GM23338 (cell line): ENCODE measurements at places on chromosomes 2 and 18. TPM values are rescaled to one million over a fixed set of nuclear protein-coding genes. Genes with fewer than 3 reads are reported as not detected.

Gene NCKAP5
- total RNA-seq, result 0.31 and 0.73 TPM in 2 replicates

Gene BOD1L2
- not detected in 2 replicates for total RNA-seq

Gene DTYMK
- 38.9 and 55.4 TPM in 2 replicates for total RNA-seq

Gene SH3RF3
- 0.63 and 1.2 TPM in 2 replicates for total RNA-seq

Gene CGREF1
- 2.3 and 4.1 TPM in 2 replicates for total RNA-seq

Gene CTLA4
- not detected in 2 replicates for total RNA-seq

Gene SPEG
- total RNA-seq, result 32.4 and 32.6 TPM in 2 replicates

Gene HDAC4
- total RNA-seq, result 41.8 and 46.2 TPM in 2 replicates

DNA sequence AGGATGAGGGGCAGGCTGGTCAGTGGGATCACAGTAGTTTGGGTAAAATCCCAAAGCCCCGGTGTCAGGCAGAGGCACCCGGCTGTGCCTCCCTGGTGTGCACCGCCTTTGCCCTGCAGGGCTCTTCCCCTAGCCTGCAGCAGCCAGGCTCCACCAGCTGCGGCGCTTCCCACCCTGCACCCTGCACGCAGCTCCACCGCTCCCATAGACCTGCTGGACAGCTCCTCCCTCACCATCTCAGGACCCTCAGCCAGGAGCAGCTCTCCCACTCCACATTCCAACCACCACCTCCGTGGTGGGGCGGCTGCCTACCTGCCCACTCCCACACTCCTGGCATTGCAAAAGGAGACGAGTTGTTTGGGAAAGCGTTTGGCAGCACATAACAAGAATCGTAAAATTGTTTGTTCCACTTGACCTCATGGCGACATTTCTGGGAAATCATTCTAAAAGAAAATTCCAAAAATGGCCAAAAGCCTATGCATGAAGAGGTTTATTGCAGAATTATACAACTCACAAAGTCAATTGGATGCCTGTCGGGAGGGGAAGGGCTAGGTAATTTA, 287.4 kb upstream of the HDAC4 start:
- no peaks in the 10 kb centered on the region for H3K4me1 ChIP-seq
- H3K27me3 ChIP-seq, result no peaks in the 10 kb centered on the region
- no peaks in the 10 kb centered on the region for H3K36me3 ChIP-seq
- peak; percentile 46 for DNase-seq

GRCh38 chr2:157596992-157597681, 31.5 kb downstream of the ACVR1C start:
- no peak overlapping the region for H3K27ac ChIP-seq
- no peaks in the 10 kb centered on the region for H3K36me3 ChIP-seq
- H3K27me3 ChIP-seq, result no peaks in the 10 kb centered on the region; the same call in 1 of the 2 replicates
- DNase-seq, result peak; percentile 90
- peaks cover 4% of the 10 kb centered on the region; the same call in 1 of the 2 replicates for H3K4me1 ChIP-seq
- peak overlapping the region; percentile 52 for H3K4me3 ChIP-seq

- no peaks in the 10 kb centered on the region for H3K4me1 ChIP-seq
- no peak overlapping the region for H3K27ac ChIP-seq
- no peak for DNase-seq
These were observed 32.6 kb upstream of the LPIN1 start for GRCh38 chr2:11713815-11714214.

DNA sequence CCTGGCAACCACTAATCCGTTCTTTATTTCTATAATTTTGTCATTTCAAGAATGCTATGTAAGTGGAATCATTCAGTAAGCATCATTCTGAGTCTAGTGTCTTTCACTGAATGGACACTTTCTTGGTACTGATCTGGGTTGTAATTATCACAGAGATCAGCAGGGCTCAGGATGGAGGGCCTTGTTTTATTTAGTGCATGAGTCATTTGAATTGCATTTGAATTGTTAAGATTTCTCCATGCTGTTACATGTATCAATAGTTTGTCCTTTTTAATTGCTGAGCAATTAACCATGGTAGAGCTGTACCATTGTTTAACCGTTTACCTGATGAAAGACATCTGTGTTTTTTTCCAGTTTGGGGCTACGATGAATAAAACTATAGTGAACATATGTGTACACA, 256.4 kb downstream of the THSD7B start:
- H3K27me3 ChIP-seq, result no peaks in the 10 kb centered on the region
- peaks cover 10% of the 10 kb centered on the region for H3K4me1 ChIP-seq
- H3K27ac ChIP-seq, result no peak overlapping the region
- H3K4me3 ChIP-seq, result no peak overlapping the region
- no peak for DNase-seq

GRCh38 chr2:181805228-181806038, 86.1 kb upstream of the ITPRID2 start:
- no peak for DNase-seq
- H3K27ac ChIP-seq, result no peak overlapping the region
- H3K4me3 ChIP-seq, result no peak overlapping the region
- no peaks in the 10 kb centered on the region for H3K27me3 ChIP-seq
- H3K36me3 ChIP-seq, result no peaks in the 10 kb centered on the region
- peaks cover 7% of the 10 kb centered on the region; the same call in 1 of the 2 replicates for H3K4me1 ChIP-seq

DNA sequence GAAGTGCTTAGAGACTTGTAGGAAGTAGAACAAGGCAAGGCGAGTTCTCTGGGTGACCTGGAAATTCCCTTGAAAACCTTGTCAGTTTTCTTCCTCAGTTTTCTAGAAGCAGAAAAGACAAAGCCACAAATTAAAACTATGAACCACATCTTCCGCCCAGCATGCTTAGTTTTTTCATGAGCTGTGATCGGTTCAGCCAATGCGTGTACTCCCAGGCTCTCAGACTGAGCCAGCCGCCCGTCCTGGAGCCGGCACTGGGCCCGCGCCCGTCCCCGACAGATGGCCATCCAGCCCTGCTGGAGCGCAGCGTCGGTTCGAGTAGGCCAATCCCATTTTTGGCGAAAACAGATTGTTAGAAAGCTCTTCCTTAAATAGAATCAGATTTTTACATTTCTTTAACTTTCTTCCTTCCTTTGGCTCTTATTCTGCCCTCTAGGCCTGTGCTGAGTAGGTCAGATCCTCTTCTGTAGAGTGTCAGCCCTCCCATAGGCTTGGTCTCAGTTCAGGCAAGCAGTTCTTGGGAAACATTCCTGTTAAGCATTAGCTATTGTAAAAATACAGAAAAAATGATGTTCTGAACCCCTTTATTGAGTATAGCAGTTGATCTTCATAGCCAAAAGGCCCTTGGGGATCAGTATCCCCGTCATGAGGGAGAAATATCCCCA, 112.5 kb downstream of the NCK2 start:
- no peaks in the 10 kb centered on the region for H3K27me3 ChIP-seq
- peak; percentile 35 for DNase-seq
- H3K36me3 ChIP-seq, result no peaks in the 10 kb centered on the region; the same call in 1 of the 2 replicates
- no peak overlapping the region for H3K4me3 ChIP-seq
- H3K4me1 ChIP-seq, result peaks cover 23% of the 10 kb centered on the region

DNA sequence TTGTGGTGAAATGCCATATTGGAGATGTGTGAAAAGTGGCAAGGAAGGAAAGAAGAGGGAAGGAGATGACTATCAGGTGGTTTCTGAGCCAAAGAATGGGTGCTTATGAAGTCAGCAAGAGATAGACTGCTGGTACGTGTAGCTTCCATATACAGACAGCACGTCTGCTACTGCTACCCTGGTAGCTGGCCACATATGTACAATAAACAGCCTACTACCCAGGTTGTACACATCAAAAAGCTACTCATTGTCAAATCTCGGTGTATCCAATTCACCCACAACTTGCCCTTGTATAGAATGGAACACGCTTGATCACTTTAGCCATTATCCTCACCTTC, 761.8 kb downstream of the LRRTM4 start:
- H3K4me3 ChIP-seq, result no peak overlapping the region
- no peak for DNase-seq
- no peaks in the 10 kb centered on the region for H3K36me3 ChIP-seq
- H3K4me1 ChIP-seq, result peaks cover 19% of the 10 kb centered on the region
- no peaks in the 10 kb centered on the region for H3K27me3 ChIP-seq

DNA sequence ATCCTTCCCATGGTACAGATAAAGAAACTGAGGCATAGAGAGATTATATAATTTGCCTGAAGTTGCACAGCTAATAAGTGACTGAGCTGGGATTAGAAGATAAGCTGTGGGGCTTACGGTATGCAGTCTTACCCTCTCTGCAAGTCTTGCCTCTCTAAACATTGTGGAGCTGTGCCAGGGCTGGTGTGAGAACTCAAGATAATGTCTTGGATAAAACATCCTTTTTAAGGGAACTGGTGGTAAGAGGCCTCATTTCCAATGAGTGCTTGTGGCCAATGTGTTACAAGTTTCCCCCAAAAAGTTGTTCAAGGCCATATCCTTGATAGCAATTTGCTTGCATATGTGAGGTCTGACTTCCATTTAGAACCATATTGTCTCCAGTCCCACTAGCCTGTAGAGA, 84.3 kb upstream of the ETAA1 start:
- no peaks in the 10 kb centered on the region for H3K36me3 ChIP-seq
- no peak for DNase-seq
- no peaks in the 10 kb centered on the region for H3K27me3 ChIP-seq
- no peak overlapping the region for H3K27ac ChIP-seq
- H3K4me3 ChIP-seq, result no peak overlapping the region
- peaks cover 2% of the 10 kb centered on the region; the same call in 1 of the 2 replicates for H3K4me1 ChIP-seq

DNA sequence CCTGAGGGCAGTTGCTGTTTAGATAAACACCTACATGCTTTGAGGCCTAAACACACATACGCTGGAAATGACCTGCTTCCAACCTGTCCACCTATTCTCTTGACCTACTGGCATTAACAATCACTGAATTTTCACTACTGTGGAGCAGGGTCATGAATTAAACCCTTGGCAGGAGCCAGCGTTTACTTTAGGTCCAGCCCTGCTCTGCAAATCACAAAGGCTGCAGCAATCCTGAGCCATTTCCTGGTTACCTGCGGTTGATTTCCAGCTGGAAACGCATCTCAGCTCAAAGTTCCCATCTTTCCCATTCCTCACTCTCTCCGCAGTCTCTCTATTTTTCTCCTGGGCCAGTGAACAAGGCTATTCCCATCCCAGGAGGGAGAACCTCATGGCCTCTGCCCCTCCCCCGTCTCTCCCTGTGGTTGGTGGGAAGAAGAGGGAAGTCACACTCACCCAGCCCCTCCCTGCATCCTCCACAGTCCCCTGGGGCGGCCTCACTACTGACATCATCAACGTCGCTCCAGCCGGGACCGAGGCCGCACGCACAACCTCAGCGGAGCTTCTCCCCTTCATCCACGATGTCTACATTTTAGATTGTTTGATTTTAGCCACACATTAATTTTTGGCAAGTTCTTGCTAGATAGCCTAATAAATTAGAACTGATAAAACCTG, 84.5 kb upstream of the SNTG2 start:
- no peak overlapping the region for H3K4me3 ChIP-seq
- peaks cover 2% of the 10 kb centered on the region; the same call in 1 of the 2 replicates for H3K27me3 ChIP-seq
- peak; percentile 58 for DNase-seq
- no peak overlapping the region for H3K27ac ChIP-seq
- H3K36me3 ChIP-seq, result no peaks in the 10 kb centered on the region

- no peak for DNase-seq
- H3K36me3 ChIP-seq, result no peaks in the 10 kb centered on the region
- no peak overlapping the region for H3K27ac ChIP-seq
- no peaks in the 10 kb centered on the region; the same call in 1 of the 2 replicates for H3K4me1 ChIP-seq
- H3K27me3 ChIP-seq, result no peaks in the 10 kb centered on the region
- no peak overlapping the region for H3K4me3 ChIP-seq
These were observed 45.2 kb downstream of the GAREM1 start for GRCh38 chr18:32425466-32425865.

- DNase-seq, result no peak
- H3K27ac ChIP-seq, result no peak overlapping the region
- no peak overlapping the region for H3K4me3 ChIP-seq
- peaks cover 11% of the 10 kb centered on the region for H3K4me1 ChIP-seq
These were observed 125.6 kb upstream of the CAPN13 start for GRCh38 chr2:30932870-30933269.

- H3K4me1 ChIP-seq, result no peaks in the 10 kb centered on the region
- peaks cover 6% of the 10 kb centered on the region; the same call in 1 of the 2 replicates for H3K36me3 ChIP-seq
- H3K27me3 ChIP-seq, result no peaks in the 10 kb centered on the region
- no peak overlapping the region for H3K4me3 ChIP-seq
- H3K27ac ChIP-seq, result no peak overlapping the region
These were observed 29.9 kb downstream of the GLS start for GRCh38 chr2:190910341-190911136.

GRCh38 chr2:1940679-1941078, 196.4 kb upstream of the PXDN start:
- H3K4me3 ChIP-seq, result no peak overlapping the region
- no peaks in the 10 kb centered on the region for H3K36me3 ChIP-seq
- peaks cover 11% of the 10 kb centered on the region for H3K4me1 ChIP-seq
- no peak overlapping the region for H3K27ac ChIP-seq
- no peaks in the 10 kb centered on the region for H3K27me3 ChIP-seq

GRCh38 chr2:147297820-147298219, 547.0 kb upstream of the ACVR2A start:
- H3K27ac ChIP-seq, result no peak overlapping the region
- H3K36me3 ChIP-seq, result no peaks in the 10 kb centered on the region
- no peak for DNase-seq
- H3K27me3 ChIP-seq, result no peaks in the 10 kb centered on the region
- no peaks in the 10 kb centered on the region for H3K4me1 ChIP-seq

- H3K27me3 ChIP-seq, result no peaks in the 10 kb centered on the region
- peaks cover 4% of the 10 kb centered on the region; the same call in 1 of the 2 replicates for H3K4me1 ChIP-seq
- H3K27ac ChIP-seq, result no peak overlapping the region
- no peak overlapping the region for H3K4me3 ChIP-seq
- H3K36me3 ChIP-seq, result no peaks in the 10 kb centered on the region
These were observed 62.1 kb downstream of the SCN3A start for GRCh38 chr2:165141601-165142354.

DNA sequence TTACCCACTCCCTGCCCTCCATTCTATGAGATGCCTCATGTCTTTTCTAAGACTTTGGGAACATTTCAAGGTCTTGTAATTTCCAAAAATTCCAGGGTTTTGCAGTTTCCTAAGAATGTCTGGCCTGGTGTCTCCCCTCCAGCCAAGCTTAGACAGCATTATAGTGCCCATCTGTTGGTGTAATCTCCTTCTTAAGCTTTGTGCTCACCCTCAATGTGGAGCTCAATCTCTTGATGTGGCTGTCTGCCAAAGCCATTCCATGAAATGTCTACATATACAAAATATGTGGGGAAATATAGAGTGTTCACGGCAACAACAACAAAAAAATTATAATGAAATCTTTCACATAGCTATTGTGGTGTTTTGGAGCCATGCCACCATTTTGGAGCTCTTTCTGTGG, 558.4 kb downstream of the PIK3C3 start:
- DNase-seq, result no peak
- no peaks in the 10 kb centered on the region for H3K36me3 ChIP-seq

DNA sequence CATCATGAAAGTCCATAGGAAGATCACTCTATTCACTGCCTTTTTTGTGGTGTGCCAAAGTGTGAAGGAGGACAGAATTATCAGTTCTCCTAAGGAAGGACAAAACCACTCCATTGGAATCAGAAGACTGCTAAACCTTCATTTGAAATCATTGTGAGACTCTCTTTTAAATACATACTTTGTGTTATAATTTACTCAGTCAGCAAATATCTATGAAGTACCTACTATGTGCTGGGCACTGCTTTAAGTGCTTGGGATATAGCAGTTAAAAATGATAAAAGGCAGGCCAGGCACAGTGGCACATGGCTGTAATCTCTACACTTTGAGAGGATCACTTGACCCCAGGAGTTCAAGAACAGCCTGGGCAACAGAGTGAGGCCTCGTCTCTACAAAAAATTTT, 692.3 kb downstream of the DSC3 start:
- no peaks in the 10 kb centered on the region; the same call in 1 of the 2 replicates for H3K36me3 ChIP-seq
- DNase-seq, result no peak
- H3K4me3 ChIP-seq, result no peak overlapping the region

- no peak overlapping the region for H3K27ac ChIP-seq
- peaks cover 65% of the 10 kb centered on the region for H3K27me3 ChIP-seq
- peak overlapping the region; percentile 83 for H3K4me3 ChIP-seq
- no peaks in the 10 kb centered on the region for H3K36me3 ChIP-seq
- DNase-seq, result peak; percentile 62
These were observed 1.1 kb downstream of the EFHD1 start for GRCh38 chr2:232634206-232635150.

GRCh38 chr18:3706279-3707097, 256.5 kb downstream of the TGIF1 start:
- no peaks in the 10 kb centered on the region for H3K27me3 ChIP-seq
- DNase-seq, result no peak
- no peak overlapping the region for H3K27ac ChIP-seq
- H3K4me1 ChIP-seq, result 0 out of 2 replicates have a peak, but pooled peaks cover 4% of the 10 kb centered on the region
- no peaks in the 10 kb centered on the region for H3K36me3 ChIP-seq
